Stimulated activated CD8-positive, alpha-beta memory T cell treated with anti-CD3 and anti-CD28 coated beads, Interleukin-2, amount 100 ng/mL, for 48 hours (primary cell): ENCODE measurements at places on chromosomes 16 and 17.
A peak's percentile ranks its signal among the peaks of the same experiment; 100 is the strongest.

GRCh38 chr17:73733517-73733916 lies 89.3 kb upstream of the SDK2 start:
- no peak for DNase-seq

DNA sequence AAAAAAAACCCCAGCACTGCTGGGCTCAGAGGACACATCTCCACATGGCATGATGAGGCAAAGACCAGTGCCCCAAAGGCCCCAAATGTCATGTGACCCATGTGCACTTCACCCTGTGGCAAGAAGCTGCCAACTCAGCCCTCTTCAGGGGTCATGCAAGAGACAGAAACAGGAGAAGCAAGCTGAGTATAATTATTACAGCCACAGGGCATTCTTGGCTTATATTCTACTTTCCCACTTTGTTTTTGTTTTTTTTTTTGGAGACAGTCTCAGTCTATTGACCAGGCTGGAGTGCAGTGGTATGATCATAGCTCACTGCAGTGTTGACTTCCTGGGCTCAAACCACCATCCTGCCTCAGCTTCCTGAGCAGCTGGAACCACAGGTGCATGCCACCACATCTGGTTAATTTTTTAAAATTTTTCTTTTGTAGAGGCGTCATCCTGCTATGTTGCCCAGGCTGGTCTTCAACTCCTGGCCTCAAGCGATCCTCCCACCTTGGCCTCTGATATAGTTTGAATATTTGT lies 32.7 kb upstream of the LITAF start:
- no peak for DNase-seq

GRCh38 chr17:47978324-47978723 lies 7.4 kb downstream of the CDK5RAP3 start:
- DNase-seq: peak; percentile 21

GRCh38 chr16:68644715-68645493 lies at the start of gene CDH3:
CDH3 (plus strand) TSS chr16:68645310; CDS start chr16:68645380, 70 bp downstream.
- no peak for DNase-seq

DNA sequence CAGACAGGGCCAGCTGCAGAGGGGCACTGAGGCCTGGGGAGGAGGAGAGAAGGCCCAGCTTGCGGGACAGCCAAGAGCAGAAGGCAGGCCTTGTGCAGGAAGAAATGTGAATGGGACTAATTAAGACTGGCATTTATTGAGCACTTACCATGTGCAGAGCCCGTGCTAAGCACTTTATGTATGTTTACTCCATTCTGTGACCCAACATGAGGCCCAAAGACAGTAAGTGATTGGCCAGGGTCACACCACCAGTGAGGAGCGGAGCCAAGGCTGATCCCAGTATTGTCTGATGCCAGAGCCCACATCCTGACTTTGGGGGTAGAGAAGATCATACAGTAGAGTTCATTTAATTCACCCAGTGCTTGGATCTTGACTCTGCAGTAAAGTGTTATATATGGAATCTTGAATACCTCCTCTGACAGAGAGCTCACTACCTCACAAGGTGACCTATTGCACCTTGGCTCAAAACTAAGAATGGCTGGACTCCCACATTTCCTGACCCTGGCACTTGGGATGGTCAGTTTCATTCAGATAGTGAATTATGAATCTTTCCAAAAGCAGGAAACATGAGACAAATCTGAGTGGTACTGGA lies 13.6 kb downstream of the KATNB1 start:
- no peak for DNase-seq

- no peak for DNase-seq
Measured at GRCh38 chr17:32330147-32330546, 11.8 kb downstream of the C17orf75 start.

DNA sequence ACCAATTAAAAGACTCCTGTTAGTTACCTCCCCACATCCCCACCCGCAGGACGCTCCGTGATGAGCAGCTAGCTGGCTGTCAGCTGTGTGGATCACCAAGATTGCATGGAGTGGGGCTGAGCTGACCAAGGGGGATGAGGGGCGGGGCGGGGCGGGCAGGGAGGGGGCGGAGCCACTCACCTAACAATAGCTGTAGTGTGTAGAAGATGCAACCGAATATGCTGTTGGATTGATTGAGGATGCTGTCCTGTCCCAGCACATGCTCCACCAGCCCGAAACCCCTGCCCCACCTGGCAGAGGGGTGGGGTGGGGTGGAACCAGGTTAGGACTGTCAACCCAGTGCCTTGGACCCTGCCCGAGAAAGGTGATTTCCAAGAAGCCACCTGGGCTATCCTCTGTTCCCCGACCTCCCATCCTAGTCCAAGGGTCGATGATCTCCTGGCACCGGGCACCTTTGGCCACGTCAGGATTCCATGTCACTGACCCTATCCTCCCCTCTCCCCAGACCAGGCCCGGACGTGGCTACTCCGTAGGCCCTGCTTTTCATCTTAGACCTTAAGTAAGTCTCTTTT lies 1.4 kb downstream of the VKORC1 start:
- no peak for DNase-seq

DNA sequence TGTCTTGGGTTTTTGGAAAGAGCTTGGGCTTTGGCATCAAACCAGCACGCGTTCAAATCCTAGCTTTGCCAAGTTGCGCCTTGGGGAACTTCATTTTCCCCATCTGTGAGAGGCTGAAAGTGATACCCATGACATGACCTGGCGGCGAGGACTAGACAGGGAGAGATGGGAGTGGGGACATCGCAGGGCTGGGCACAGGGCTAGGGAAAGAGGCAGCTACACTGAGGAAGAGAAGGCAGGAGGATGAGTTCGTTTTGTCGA lies 202.9 kb downstream of the IRF8 start:
- no peak for DNase-seq

GRCh38 chr16:55263271-55264250 lies 60.4 kb upstream of the IRX6 start:
- DNase-seq: no peak

DNA sequence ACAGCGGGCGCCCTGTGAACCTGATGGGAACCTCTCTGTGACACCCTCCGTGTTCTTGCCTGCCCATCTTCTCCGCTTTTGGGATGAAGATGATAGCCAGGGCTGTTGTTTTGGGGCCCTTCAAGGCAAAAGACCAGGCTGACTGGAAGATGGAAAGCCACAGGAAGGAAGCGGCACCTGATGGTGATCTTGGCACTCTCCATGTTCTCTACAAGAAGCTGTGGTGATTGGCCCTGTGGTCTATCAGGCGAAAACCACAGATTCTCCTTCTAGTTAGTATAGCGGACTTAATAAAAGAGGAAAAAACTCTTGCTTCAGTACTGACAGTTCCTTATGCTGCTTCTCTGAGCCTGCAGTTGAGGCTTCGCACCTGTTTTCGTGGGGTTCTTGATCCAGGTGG lies 10.5 kb downstream of the CDK5RAP3 start:
- DNase-seq: no peak

DNA sequence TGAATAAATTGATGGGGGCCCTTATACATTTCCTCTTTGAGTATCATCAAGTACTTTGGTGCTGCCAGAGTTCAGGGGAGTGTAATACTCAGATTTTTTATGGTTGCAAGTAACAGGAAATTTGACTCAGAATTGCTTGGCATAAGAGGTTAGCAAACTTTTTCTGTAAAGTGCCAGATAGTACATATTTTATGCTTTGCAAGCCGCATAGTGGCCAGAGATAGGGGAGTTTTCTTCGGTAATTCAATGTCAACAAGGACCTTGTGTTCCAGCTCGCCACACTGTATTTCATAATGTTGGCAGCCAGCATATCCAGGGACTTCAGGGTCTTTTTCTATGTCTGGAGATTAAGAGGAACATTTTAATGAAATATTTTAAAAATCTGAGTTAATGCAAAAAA lies 51.0 kb upstream of the MARCHF10 start:
- DNase-seq: no peak

GRCh38 chr17:81551458-81552243 lies 502 bp downstream of the FAAP100 start:
- no peak for DNase-seq

- no peak for DNase-seq
Measured at GRCh38 chr16:4365014-4365406, 6.6 kb upstream of the VASN start.

GRCh38 chr16:84088695-84089395 lies 27.9 kb downstream of the MBTPS1 start:
- peak; percentile 41 for DNase-seq

DNA sequence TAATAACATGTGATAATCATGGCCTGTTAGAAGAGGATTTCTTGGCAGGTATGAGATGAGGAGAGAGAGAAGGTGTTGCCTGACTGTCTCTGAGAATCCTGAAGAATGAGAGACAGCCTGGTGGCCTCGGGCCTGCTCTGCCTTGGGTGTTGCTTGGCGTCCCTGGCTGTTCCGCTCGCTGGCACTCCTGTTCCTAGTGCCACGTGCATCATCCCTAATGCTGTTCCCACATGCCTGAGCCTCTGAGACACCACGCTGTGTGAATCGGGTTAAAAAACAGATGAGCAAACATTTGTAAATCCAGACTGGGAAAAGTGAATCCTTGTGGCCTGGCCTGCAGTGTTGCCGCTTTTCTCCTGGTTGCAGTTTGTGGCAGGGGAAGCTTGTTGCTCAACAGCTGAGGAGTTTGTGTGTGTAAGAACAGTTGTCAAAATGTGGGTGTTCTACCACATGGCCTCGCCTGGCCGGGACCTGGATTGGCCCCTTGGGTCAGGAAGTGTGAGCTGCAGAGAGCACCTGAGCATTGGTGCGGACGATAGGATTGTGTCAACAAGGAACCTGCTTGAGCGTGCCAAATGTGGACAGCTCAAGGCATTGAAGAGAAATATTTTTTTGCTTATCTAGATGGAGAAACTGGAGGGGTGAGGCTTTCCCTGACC lies 22.0 kb downstream of the UBN1 start:
- no peak for DNase-seq

GRCh38 chr17:32495359-32496231 lies 8.8 kb downstream of the CDK5R1 start:
- no peak for DNase-seq

- DNase-seq: no peak
Measured at GRCh38 chr16:17345043-17345442, 125.7 kb downstream of the XYLT1 start.

DNA sequence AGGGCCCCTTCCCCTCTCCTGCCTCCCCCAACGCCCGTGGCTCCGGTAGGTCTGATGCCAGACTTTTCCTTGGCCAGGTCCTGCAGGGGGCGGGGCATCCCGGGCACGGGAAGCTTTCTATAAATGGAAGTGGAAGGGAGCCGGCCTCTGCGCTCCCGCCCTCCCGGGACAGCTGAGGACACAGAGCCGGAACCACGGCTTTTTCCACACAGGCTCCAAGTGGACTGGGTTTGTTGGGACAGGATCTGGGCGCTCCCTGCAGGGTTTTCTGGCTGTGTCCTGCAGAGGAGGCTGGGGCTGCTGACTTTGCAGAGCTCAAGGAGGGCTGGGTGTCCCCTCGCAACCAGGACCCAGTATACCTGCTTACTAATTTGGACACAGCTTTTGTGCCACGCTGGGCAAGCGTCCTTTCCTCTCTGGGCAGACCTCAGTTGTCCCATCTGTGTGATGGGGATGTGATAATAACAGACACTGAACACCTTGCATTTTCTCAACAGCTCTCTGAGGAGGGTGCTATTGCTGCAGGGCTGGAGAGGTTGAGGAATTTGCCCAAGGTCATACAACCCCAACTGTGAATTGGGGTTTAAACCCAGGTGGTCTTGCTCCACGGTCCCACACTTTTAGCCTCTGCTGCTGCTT lies 1.8 kb downstream of the TNS4 start:
- DNase-seq: no peak

- DNase-seq: peak; percentile 60
Measured at GRCh38 chr17:39174920-39175694, 9.1 kb upstream of the ARL5C start.

- DNase-seq: no peak
Measured at GRCh38 chr17:39352986-39353385, 48.4 kb downstream of the FBXL20 start.

- no peak for DNase-seq
Measured at GRCh38 chr16:83830769-83831455, 23.1 kb downstream of the HSBP1 start.

- DNase-seq: no peak
Measured at GRCh38 chr16:8634991-8635736, 13.7 kb downstream of the METTL22 start.
